Activated CD4-positive, alpha-beta T cell treated with anti-CD3 and anti-CD28 coated beads for 36 hours (primary cell): ENCODE measurements at places on chromosomes 7 and 10.
A peak's percentile ranks its signal among the peaks of the same experiment; 100 is the strongest.

- no peak for DNase-seq
These were observed 143.3 kb upstream of the KAT6B start for GRCh38 chr10:74683067-74683466.

- DNase-seq, result no peak
These were observed 33.9 kb upstream of the ZNF273 start for GRCh38 chr7:64869121-64869725.

GRCh38 chr10:31832261-31832660 lies 96.4 kb downstream of the ARHGAP12 start:
- DNase-seq, result no peak

GRCh38 chr7:99557940-99558305 lies 519 bp upstream of the ZNF655 start:
- DNase-seq, result no peak

GRCh38 chr7:76314042-76314721 lies 11.7 kb downstream of the HSPB1 start:
- DNase-seq, result peak; percentile 99

DNA sequence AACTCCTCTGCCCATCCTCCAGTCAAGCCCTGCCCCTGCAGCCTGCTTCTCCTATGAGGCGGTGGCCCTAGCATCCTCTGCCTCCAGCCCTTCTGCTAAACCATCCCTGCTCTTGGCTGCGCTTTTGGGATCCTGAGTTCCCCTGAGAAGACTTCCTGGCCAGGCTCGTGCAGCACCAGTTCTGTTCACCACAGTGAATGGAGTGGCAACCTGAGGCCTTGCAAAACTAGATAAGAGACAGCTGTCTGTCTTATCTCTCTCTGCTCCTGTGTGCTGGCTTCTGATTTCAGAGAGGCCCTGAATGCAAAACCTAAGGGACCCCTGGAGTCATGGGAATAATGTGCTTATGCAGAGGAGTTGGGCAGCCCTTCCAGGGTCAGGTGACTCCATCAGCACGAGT lies 119.2 kb downstream of the TMEM178B start:
- no peak for DNase-seq
